ENCODE measurements at places on chromosomes 7 and 10.

- peak; percentile 10 for DNase-seq
Measured at GRCh38 chr7:90178679-90179278, 24.5 kb downstream of the STEAP1 start.

DNA sequence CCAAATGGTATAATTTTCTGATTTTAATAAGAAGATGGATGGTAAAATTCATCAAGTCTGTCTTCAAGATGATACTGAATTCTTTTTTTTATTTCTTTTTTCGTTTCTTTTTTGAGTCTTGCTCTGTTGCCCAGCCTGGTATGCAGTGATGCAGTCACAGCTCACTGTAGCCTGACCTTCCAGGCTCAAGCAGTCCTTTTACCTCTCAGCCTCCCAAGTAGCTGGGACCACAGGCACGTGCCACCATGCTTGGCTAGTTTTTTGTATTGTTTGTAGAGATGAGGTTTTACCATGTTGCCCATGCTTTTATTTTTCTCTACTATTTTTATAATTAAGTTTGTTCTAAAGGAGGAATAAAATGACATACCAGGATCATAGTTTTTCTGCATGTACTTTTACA is 52.1 kb upstream of the HELLS start:
- no peak for DNase-seq

- no peak for DNase-seq
Measured at GRCh38 chr7:112108981-112109380, 97.2 kb downstream of the DOCK4 start.

- no peak for DNase-seq
Measured at GRCh38 chr10:44195112-44196007, 189.5 kb downstream of the CXCL12 start.

- DNase-seq = no peak
Measured at GRCh38 chr10:71234970-71235685, 22.8 kb downstream of the UNC5B start.

GRCh38 chr7:92973974-92974373 is 137.6 kb upstream of the CDK6 start:
- no peak for DNase-seq

- DNase-seq = no peak
Measured at GRCh38 chr7:4097001-4097609, 585.0 kb upstream of the FOXK1 start.

DNA sequence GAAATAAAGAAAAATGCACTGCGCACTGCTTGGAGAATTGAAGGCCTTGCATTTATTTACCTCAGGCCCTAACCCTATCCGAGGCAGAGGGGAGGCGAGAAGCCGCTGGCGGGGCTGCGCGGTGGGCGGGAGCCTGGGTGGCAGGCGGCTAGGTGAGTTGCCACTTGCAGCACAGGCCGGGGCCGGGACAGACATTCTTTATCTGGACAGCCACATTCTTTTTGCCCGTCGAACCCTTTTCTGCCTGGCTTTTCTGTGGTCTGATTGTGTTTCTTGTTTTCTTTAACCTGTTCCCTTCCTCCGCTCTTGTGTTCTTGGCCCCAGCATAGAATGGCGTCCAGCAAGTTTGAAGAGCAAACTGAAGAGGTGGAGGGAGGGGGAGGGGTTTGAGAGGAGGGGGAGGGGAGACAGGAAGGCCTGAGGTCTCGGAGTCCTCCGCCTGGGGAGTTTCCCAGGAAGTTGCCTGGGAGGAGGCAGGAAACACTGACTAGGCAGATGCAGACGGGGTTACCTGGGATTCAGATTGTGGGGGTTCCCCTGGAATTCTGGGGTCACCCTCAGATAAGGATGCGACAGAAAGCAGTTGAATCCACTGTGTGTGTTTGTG is 5.1 kb downstream of the SHH start:
- no peak for DNase-seq

DNA sequence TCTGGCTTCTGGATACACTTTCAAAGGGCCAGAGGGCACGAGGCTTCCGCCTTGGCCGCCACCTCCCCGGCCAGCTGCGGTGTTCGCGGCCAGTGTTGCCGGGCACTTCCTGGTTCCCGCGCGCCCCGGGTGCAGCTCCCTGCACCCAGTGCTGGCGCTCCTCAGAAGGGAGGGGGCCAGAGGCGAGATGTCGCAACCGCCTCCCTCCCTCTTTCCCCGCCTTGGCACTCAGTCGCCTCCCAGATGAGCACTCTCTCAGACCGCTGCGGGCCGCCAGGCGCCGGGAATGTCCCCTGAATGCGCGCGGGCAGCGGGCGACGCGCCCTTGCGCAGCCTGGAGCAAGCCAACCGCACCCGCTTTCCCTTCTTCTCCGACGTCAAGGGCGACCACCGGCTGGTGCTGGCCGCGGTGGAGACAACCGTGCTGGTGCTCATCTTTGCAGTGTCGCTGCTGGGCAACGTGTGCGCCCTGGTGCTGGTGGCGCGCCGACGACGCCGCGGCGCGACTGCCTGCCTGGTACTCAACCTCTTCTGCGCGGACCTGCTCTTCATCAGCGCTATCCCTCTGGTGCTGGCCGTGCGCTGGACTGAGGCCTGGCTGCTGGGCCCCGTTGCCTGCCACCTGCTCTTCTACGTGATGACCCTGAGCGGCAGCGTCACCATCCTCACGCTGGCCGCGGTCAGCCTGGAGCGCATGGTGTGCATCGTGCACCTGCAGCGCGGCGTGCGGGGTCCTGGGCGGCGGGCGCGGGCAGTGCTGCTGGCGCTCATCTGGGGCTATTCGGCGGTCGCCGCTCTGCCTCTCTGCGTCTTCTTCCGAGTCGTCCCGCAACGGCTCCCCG is at the start of gene FFAR4:
FFAR4 (plus strand) TSS at position 231 of the 842 bp plus-strand sequence; CDS start at position 287, 56 bp downstream.
- DNase-seq = peak; percentile 13

GRCh38 chr10:93072713-93073538 is 767 bp upstream of the CYP26A1 start:
- no peak for DNase-seq

GRCh38 chr7:7970237-7970530 is 1.6 kb downstream of the GLCCI1 start:
- DNase-seq = no peak

DNA sequence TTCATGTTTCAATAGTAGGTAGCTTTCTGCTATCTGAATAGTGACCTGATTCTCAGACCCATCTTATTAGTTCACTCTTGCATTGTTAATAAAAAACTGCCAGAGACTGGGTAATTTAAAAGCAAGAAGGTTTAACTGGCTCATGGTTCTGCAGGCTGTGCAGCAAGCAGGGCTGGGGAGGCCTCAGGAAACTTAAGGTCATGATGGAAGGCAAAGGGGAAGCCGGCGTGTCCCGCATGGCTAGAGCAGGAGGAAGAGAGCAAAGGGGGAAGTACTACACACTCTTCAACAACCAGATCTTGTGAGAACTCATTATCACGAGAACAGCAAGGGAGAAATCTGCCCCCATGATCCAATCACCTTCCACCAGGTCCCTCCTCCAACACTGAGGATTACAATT is 185.2 kb upstream of the PITRM1 start:
- DNase-seq = no peak

DNA sequence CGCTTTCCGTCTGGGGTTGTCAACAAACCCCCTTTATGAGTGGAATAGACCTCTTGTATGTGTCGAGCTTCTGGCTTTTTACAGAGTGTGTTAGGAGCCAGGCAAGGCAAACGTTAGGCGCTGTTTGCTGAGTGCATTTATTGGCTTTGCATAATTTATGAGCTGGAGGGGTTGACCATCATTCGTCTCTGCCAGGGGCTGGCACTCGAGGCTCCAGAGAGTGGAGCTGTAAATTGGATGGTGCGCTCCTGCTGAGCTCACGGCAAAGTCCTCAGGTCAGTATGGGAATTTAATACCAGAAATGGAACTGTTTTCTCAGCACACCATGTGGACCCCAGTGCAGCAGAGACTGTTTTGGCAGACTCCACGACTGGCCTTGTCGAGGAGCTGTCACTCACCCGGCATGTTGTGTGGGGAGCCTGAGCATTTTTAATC is 699.4 kb upstream of the GALNT17 start:
- no peak for DNase-seq

- no peak for DNase-seq
Measured at GRCh38 chr10:32197423-32197822, 141.2 kb upstream of the KIF5B start.

DNA sequence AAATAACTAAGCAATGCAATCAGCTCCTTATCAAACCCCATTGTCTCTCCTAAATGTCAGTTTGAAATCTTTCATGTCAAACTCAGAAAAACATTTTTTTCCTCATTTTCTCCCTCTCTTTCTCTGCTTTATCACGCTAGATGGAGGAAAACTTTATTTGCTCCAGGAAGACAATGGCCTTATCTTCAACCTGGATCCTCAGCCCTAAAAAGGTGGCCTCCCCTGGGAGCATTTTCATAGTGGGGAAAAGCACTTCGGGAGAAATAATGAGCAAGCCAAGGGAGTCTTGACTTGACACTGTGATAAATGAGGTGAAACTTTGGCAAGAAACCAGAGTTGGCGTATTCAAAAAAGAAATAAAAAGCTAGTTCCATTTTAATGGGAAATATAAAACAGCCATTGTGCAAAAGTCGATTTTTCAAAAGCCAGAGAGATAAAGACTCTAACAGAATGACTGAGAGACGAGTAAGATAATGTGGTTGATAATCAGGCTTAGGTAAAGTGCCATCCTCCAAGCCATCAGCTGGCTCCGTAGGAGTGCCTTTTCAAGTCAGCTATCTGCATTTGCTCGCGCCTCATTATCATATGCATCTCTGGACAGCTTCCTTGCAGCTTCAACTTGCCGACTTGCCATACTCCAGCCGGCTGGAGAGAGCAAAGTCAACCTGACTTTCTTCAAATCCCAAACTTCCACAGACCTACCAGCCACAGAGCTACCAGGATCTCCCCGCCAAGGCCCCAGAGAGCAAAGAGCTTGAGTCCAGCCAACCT is 19.9 kb downstream of the HABP2 start:
- DNase-seq = no peak

DNA sequence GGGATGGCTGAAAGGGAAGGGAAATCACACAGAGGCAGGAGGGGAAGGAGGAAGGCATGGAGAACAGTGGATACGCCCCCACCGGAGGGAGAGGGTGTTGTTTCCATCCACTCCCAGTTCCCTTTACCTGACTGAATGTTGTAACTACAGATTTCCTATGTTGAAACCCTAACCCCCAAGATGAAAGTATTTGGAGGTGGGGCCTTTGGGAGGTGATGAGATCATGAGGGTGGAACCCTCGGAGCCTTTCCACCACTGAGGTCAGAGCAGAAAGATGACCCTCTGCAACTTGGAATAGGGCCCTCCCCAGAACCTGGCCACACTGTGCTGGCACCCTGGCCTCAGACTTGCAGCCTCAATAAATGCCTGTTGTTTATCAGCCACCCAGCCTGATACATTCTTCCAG is 48.6 kb upstream of the CNPY1 start:
- DNase-seq = no peak

DNA sequence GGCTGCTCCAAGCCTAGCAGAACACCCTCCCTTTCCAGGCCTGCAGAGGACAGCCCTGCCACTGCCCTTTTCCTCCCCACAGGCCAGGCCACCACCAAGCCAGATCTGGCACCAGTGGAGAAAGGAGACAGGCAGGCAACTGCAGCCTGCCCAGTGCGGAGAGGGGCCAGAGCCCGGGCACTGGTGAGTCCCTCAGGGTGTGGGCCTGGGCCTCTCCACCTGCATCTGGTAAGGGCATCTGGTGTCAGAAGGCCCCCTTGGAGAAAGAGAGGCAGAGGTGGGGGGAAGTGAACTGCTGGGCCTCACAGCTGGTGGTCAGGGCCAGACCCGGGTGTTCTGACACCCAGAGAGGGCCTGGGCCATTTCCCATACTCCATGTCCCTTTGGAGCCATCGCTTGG is 27.9 kb downstream of the ZNF783 start:
- no peak for DNase-seq

DNA sequence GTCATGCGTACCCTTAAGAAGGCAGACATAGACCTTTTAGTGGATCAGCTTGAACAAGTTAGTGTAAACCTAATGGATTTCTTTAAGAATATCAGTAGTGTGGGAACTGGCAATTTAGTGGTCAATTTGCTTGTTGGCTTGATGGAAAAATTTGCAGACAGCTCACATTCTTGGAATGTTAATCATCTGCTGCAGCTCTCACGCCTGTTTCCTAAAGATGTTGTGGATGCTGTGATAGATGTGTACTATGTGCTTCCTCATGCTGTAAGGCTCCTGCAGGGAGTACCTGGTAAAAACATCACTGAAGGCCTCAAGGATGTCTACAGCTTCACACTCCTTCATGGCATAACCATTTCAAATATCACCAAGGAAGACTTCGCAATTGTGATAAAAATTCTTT is 103.4 kb downstream of the ABCA13 start:
- DNase-seq = no peak

DNA sequence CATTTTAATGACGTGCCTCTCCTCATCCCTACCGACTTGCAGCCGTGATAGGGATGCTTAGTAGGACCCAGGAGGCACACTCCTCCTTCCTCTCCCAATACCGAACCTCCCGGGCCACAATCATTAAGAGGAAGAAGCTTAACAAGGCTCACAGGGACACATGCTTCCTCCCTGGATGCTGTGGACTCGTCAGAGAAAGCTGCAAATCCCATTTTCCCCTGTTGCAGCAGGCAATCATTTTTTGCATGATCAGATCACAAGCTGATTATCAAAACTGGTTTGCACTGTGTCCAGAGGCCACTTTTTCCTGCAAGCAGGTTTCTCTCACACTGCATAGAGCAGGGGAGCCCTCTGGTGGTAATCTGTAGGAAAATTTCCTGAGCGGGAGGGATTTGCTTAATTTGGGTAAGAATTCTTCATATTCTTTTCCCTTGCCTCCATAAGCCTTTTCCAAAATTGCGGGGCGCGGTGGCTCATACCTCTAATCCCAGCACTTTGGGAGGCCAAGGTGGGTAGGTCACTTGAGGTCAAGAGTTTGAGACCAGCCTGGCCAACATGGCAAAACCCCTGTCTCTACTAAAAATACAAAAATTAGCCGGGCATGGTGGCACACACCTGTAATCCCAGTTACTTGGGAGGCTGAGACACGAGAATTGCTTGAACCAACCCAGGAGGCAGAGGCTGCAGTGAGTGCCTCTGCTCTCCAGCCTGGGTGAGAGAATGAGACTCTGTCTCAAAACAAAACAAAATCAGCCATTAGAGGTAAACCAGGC is 16.1 kb upstream of the LAMB4 start:
- peak; percentile 16 for DNase-seq

- no peak for DNase-seq
Measured at GRCh38 chr7:49403844-49404243, 369.6 kb upstream of the VWC2 start.

GRCh38 chr10:52353960-52354394 is 39.9 kb downstream of the DKK1 start:
- DNase-seq = no peak

- peak; percentile 72 for DNase-seq
Measured at GRCh38 chr7:2138146-2138765, 94.5 kb downstream of the MAD1L1 start.
